Tibial artery (tissue), 4 donors: ENCODE measurements at places on chromosomes 4 and X.

GRCh38 chr4:139819082-139819481 is 153.5 kb downstream of the MGST2 start:
- H3K27ac ChIP-seq: no peak overlapping the region
- no peak for DNase-seq

DNA sequence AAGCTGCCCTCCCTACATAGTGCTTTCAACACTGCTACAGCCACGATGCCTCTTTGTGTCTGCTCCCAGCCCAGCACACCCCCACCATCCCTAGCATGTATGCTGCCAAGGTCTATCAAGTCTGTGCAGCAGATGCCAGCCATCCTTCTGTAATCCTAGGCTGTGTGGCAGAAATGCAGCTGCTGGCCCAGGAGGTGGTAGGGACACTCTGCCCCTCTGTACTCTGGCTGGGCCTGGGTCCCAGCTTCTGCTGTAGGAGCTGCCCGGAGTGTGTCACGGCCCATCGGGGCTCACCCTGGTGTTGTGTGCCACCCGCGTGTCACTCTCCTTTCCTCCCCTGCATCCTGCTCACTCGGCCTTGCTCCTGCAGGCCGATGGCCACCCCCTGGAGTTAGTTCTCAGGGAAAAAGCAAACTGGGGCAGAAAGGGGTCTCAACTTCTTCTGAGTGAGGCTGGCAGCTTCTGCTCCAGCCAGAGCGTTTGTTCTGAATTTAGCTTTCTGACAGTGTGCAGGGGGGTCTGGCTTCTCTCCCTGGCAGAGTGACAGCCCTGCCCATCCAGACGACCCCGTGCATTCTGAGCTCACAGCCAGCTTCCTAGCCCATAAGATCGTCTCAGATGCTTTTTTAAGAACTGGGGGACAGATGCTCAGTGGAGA is 22.7 kb downstream of the PSAPL1 start:
- peak; percentile 51 for DNase-seq
- no peak overlapping the region for H3K27ac ChIP-seq
- no peaks in the 10 kb centered on the region for H3K36me3 ChIP-seq
- no peaks in the 10 kb centered on the region for H3K4me1 ChIP-seq
- H3K4me3 ChIP-seq: no peak overlapping the region

GRCh38 chr4:54282837-54283236 is 53.7 kb downstream of the PDGFRA start:
- peaks cover 14% of the 10 kb centered on the region for H3K36me3 ChIP-seq
- no peak overlapping the region for H3K4me3 ChIP-seq
- H3K27me3 ChIP-seq: no peaks in the 10 kb centered on the region
- peak overlapping the region; percentile 69 for H3K27ac ChIP-seq
- DNase-seq: no peak
- peaks cover 27% of the 10 kb centered on the region for H3K4me1 ChIP-seq

- H3K27ac ChIP-seq: no peak overlapping the region
- no peaks in the 10 kb centered on the region for H3K27me3 ChIP-seq
- H3K36me3 ChIP-seq: no peaks in the 10 kb centered on the region
- DNase-seq: no peak
Observed at GRCh38 chr4:17097362-17097761, 198.9 kb upstream of the LDB2 start.

DNA sequence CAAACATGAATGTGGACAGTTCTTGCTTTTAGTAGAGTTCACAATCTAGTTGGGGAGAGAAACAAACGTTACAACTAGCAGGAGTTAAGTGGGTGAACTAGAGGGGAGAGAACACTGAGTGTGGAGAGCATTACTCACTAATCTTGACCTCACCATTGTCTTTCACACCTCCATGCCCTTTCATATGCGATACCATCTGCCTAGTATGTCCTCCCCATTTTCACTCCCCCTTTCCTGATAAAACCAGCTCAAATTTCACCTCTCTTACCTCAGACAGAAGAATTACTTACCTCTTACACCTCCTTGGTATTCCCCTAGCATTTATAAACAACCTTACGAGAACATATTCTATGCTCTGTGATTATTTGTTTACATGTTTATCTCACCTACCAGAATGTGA is 53.6 kb downstream of the LAS1L start:
- no peaks in the 10 kb centered on the region for H3K27me3 ChIP-seq
- DNase-seq: no peak
- H3K4me3 ChIP-seq: no peak overlapping the region
- H3K36me3 ChIP-seq: peaks cover 6% of the 10 kb centered on the region
- H3K4me1 ChIP-seq: no peaks in the 10 kb centered on the region

DNA sequence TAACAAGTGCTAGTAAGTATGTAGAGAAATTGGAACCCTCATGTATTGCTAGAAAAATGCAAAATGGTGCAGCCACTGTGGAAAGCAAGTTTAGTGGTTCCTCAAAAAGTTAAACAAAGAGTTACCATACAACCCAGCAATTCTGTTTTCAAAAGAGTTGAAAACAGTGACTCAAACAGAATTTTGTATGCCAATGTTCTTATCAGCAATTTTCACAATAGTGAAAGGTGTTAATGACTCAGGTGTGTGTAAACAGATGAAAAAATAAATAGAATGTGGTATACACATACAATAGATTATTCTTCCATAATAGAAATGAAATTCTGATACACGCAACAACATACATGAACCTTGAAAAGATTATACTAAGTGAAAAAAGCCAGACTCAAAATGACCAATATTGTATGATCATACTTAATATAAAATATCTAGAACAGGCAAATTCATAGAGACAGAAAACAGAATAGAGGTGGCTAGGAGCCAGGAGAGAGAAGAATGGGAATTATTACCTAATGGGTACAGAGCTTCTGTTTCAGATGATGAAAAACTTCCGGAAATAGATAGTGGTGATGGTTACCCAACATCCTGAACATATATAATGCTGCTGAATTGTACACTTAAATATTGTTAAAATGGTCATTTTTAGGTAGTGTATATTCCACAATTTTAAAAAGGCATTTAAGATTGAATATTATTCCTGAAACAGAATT is 51.6 kb downstream of the WDFY3 start:
- H3K27me3 ChIP-seq: no peaks in the 10 kb centered on the region
- H3K4me1 ChIP-seq: peaks cover 38% of the 10 kb centered on the region
- peak overlapping the region; percentile 60 for H3K27ac ChIP-seq
- DNase-seq: no peak

DNA sequence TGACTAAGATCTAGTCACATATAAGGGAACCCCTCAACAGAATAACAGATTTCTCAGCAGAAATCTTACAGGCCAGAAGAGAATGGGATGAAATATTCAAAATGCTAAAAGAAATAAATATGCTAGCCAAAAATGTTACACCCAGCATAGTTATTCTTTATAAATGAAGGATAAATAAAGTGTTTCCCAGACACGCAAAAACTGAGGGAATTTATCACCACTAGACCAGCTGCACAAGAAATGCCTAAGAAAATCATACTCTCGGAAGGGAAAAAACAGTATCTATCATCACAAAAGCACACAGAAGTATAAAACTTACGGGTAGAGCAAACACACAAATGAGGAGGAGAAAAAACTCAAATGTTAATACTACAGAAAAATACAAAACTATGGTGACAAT is 162.1 kb downstream of the HHIP start:
- no peaks in the 10 kb centered on the region for H3K4me1 ChIP-seq
- DNase-seq: no peak
- H3K36me3 ChIP-seq: no peaks in the 10 kb centered on the region
- H3K27ac ChIP-seq: no peak overlapping the region
- no peak overlapping the region for H3K4me3 ChIP-seq
- no peaks in the 10 kb centered on the region for H3K27me3 ChIP-seq
